ENCODE measurements at places on chromosomes 3 and 15. TPM values are rescaled to one million over a fixed set of nuclear protein-coding genes. Genes with fewer than 3 reads are reported as not detected.

PDIA5 gene
- 78.1 TPM for total RNA-seq

DUOXA2 gene
- total RNA-seq, result not detected

ALG3 gene
- total RNA-seq, result 30.5 TPM

SEMA3G gene
- 18.2 TPM for total RNA-seq

CATSPER2 gene
- 1.6 TPM for total RNA-seq

AADAC gene
- 0.86 TPM for total RNA-seq

All from vein endothelial cell (primary cell).